ENCODE measurements at places on chromosomes 5 and 9.

DNA sequence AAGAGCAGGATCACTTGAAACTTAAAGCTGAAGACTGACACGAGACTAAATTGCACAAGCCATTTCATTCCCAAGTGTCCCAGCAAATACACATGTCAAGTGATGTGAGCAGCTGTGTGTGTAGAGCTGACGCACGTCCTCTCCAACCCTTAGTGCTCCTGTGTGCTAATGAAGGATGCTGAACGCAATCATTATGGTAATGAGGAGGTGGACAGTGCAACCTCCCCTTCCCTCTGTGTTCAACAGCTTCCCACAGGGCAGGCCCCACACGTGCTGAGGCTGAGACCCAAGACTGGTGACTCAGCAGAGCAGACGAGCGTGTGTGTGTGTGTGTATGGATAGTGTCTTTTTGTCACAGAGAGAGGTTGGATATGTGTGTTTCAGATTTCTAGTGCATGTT, 702.1 kb downstream of the SEMA5A start:
- no peak for DNase-seq

DNA sequence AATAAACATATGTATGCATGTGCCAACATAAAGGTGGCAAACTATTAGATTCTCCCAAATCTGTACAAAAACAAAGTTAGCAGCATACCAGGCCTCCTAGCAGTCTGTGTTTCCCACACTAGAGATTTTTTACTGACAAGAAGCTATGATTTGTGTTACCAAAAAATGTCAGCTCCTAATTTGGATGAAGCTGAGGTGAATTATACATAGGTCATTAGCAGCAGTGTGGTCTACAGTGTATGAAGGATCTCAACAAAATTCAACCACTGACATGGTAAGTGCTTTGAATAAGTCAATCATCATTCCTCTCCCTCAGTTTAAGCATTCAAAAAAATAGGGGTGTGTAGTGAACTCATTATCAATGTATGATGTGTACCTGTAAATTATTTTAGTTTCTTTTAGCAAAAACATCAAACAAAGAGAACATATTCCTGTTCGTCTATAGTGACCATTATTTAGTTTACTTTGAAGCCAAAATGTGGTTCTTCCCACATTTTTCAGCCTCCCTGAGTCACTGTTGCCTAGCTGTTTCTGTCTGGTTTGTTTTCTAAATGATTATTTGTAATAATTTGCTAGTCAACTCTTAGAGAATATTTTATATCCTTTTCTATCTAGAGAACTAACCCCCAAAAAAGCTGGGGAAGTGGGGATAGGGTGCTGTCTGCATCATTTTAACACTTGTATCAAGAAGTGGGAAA, 52.1 kb upstream of the RGMB start:
- DNase-seq, result no peak

GRCh38 chr5:175842951-175843793, 28.2 kb upstream of the CPLX2 start:
- peak; percentile 70 for DNase-seq

DNA sequence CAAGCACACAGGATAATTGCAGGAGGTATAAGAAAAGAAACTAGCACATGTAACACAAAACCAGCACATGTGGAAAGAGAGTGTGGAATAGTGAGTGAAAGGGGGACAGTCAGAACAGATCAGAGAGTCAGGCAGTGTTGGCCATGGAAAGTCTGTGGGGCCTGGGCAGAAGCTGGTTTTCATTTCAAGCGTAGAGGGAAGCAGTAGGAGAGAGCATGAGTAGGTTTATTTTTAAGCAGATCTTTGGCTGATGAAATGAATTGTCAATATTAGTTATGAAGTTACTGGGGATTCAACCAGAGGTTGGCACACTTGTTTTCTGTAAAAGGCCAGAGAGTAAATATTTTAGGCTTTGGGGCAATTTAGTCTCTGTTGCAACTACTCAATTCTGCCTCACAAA, 283.1 kb downstream of the SMARCA2 start:
- DNase-seq, result no peak

DNA sequence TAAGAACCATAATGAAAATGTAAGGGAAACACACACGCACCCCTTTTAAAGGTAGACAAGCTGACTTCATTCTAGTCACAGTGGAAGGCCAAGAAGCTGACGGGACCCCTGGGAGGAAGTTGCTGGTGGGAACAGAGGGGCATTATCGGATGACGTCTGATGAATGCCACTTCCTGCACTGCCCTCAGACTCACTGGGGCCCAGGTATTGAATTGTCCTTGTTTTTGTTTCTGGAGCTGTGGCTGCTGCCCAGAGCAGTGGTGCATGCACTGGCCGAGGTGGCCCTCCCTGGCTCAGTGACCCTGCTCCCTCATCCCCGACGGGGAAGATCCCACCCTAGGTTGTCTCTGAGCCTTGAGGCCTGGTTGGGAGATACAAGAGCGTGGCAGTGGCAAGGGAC, 15.3 kb upstream of the RPL26L1 start:
- no peak for DNase-seq

DNA sequence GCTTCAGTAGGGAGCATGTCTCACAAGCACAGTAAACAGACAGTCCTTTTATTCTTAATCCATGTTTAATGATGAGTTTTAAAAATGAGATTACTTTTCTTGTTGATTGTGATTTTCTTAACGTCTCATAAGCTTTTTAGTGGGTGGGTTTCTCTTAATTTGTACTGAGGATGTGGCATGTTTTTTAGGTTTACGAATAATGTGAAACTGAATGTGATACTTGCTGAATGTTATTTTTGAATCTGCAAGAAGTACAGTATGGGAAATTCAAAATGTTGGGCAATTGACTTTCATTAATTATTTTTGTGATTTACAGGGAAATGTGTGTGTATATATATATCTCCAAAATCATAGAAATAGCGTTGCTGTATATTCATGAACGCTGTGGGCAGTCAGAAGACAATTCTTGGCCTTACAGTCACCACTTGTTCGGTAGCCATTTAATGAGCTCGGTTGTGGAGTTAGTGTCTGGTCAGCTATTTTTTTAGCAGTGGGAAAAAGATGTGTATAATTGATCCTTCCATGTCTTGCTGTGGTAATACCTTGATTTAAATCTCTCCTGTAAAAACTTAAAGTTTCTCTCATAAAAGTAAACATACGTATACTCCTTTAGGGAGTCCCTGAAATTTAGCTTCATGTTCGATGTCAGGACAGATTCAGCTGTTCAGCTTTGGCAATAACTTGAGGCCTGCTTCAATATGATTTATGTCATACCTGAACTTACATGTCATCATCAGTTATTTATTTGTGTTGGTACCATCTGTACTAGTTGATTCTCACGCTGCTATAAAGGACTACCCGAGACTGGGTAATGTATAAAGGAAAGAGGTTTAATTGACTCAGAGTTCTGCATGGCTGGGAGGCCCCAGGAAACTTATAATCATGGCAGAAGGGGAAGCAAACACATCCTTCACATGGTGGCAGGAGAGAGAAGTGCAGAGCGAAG, 15.0 kb downstream of the ICE1 start:
- no peak for DNase-seq

DNA sequence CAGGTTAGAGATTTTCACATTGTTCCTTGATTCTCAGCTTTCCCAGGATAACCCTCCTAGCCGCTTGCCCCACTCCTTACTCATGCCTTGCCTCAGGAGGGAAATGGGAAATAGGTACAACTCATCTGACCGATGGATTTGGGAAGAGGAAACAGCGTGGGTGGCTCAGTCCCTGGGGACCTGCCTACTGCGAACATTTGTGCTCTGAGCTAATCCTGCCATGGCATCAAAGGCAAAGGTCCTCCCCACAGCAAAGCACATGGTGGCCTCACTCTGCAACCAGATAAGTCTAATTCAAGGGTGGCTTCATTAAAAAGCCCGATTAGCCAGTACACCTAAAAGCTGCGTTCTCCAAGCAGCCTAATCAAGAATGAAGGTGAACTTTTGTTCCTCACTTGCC, 82.4 kb upstream of the ADRA1B start:
- no peak for DNase-seq

- DNase-seq, result no peak
Measured at GRCh38 chr9:94865582-94866452, 139.3 kb downstream of the AOPEP start.

GRCh38 chr9:106421772-106422171, 441.2 kb upstream of the ZNF462 start:
- DNase-seq, result no peak

DNA sequence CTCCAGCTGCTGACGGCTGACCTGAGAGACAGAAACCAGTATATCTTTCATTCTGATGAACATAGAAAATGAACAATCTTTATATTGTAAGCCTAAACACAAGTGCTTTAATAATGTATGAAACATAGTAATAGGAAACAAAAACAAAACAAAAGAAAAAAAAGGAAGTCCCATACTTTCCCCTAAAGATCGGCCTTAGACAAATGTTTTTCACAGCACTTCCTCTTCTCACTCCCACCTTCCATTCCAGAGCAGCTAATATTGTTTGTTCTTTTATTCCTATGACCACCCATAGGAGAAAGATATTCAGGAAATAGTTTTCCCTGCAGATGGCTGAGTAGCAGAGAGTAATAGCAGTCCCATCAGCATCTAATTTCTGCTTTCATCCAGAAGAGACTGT, 194.4 kb upstream of the SLC27A6 start:
- DNase-seq, result no peak

GRCh38 chr9:22682536-22682935, 235.9 kb downstream of the DMRTA1 start:
- no peak for DNase-seq

DNA sequence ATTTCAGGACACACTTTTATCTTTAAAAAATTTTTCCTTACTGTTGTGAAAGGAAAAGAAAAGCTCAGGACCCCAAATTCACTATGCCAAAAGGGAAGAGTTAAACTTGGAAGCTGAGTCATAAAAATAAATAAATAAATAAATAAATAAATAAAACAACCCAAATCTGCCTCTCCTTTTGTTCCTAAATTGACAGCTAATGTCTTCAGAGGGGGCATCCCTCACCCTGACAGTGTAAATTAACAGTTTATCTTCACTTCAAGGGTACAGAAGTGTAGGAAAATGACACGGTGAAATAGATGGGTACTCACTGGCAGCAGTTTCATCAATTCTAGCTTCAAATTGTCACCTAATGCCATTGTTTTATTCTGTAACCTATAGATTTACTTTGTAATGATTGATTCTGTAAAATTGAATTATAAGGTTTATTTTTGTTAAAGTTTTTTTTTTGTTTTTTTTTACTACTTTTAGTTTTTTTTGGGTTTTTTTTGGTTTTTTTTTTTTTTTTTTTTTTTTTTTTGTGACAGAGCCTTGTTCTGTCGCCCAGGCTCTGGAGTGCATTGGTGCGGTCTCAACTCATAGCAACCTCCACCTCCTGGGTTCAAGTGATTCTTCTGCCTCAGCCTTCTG, 18.5 kb upstream of the ANXA1 start:
- DNase-seq, result no peak

GRCh38 chr9:76987594-76988200, 31.8 kb upstream of the FOXB2 start:
- no peak for DNase-seq

DNA sequence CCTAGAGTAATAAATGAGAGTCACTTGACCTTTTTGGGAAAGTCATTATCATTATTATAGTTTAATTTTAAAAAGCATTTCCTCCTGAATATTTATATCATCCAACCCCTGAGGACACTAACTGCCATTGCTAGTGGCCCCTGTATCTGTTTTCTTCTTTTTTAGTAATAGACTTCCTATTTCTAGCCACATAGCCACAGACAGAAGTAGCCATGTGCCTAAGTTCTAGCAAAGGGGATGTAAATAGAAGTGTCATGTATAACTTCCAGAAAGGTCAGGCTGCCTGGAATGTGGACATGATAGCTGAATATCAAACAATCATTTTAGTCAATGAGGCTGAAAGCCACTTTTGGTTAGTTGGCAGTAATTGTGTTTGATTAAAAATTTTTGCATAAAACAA, 37.5 kb upstream of the IQGAP2 start:
- DNase-seq, result no peak

GRCh38 chr9:131517761-131518190, 13.3 kb downstream of the UCK1 start:
- no peak for DNase-seq

DNA sequence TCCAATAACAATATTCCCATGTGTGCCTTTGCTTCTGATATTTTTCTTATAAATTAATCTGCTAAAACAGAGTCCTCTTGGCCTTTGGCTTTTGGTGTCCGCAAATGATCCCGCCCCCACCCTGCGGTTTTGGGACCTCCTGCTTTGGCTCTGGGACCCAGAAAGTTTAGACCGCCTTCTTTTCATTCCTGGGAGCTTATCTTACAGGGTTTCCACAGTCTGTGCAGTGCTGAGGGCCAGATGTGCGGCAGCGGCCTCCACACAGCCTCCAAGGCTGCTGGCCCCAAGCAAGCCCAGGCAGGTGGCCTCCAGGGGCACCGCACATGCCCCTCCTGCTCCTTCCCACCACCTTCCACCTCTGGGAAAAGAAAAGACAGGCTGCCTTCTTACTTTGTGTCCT, 191.5 kb downstream of the ERCC6L2 start:
- no peak for DNase-seq

GRCh38 chr9:137113385-137114159, 961 bp downstream of the DPP7 start:
- peak; percentile 61 for DNase-seq

DNA sequence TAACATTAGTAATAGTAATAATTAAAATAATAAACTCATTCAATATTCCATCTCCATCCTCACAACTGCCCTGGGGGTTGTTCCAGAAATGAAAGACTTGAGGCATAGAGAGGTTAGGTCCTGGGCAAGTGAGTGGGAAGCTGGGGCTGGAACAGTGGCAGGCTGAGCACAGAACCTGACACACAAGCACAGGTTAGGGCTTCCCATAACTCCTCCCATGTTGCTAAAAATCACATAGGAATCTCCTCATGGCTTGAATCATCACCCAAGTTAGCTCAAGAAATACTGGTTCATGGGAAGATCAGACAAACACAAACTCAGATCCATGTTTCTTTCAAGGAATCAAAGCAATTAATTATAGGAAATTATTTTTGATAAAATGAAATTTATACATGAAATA, 487.7 kb downstream of the SEMA5A start:
- no peak for DNase-seq

- DNase-seq, result no peak
Measured at GRCh38 chr5:17257705-17258273, 40.4 kb downstream of the BASP1 start.

- no peak for DNase-seq
Measured at GRCh38 chr9:130018265-130018664, 24.7 kb downstream of the FNBP1 start.

GRCh38 chr9:37466037-37466709, 923 bp upstream of the ZBTB5 start:
- no peak for DNase-seq

- DNase-seq, result no peak
Measured at GRCh38 chr5:80698369-80698768, 43.6 kb upstream of the DHFR start.
